ENCODE measurements at places on chromosomes 5 and 9.

- no peak for DNase-seq
Measured at GRCh38 chr5:76901522-76901921, 51.3 kb upstream of the CRHBP start.

DNA sequence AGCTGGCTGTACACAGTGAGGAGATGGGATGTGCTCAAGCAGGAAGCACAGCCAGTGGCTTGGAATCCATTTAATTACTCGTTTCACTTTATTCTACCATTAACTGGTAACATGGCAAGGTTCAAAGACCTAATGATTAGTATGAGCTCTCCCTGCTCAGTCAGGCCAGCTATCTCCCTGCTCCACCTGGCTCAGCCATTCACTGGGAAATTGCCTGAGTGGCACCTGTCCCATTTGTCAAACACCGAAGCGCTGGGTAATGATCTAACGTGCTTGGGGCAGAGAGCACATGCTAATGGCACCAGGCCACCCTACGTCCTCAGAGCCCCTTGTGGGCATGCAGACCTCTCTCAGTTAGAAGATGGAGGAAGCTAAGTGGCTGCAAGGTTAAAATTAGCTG lies 162.2 kb downstream of the TTLL11 start:
- DNase-seq = no peak

GRCh38 chr9:2623288-2624050 lies 1.9 kb downstream of the VLDLR start:
- DNase-seq = no peak

DNA sequence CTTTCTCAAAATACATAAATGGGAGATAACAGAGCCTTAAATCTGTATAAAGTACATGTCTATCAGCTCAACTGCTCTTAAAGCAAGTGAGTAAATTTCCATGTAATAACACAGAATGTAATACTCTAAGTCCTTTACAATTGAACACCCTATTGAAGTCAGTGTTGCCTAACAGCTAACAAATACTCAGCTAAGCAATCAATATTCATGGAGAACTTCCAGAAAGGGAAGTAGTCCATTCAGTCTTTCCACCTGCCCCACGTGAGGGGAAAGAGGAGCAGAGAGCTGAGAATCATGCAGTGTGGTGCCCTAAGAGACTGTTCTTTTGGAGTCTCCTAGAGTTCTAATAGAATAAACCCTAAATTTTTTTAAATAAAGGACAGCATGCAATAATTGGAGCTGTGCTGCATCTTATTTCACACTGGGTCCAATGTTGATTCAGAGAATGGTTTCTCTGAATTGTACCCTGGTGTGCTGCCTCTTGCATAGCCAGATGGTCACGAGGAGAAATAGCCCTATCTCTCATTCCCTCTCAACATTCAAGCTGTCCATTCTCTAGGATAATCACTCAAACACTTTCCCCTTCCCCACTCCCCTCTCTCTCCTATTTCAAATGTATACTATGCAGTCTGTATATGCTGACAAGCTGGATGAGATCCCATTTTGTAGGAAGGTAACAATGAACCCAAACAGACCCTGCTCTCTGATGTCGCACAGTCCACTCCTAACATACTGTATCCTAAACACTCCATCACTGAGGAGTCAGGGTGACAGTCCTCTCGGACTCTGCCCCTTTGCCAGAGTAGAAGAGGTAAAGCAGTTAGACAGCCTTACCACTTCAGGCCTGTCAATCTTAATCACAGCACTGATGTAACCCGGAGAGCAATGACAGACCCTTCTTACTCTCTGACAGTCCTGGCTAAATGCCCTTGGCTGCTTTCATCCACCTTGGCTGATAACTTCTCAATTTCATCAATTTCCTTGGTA lies 134.8 kb downstream of the EPB41L4A start:
- DNase-seq = no peak

GRCh38 chr9:121348221-121348620 lies 21.8 kb downstream of the STOM start:
- DNase-seq = no peak

DNA sequence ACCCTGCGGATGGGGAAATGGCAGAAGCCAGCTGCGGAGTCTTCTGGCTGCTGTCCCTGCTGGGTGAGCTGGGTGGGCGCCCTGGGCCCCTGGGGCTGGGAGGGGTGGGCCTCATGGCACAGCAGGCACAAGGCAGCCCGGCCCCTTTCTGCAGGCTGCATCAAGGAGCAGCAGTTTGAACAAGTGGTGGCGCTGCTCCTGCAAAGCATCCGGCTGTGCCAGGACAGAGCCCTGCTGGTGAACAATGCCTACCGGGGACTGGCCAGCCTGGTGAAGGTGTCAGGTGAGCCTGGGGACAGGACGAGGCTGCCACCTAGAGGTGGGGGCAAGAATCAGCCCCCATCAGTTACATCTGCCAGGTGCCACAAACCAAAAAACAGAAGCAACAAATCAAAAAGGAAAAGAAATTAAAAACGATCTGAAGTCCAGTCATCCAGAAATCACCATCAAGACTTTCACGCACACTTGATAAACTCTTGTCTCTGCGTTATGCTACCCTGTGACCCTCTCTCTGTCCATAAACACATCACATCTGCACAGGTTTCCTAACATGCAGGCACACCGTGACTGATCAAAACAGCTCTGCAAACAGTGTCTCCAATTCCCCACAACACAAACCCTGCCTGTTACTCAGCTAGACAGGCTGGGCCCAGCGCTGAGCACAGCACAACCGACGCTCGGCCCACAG lies 13.9 kb downstream of the REXO4 start:
- peak; percentile 75 for DNase-seq

GRCh38 chr5:53950621-53951020 lies 359.8 kb downstream of the ARL15 start:
- no peak for DNase-seq

- DNase-seq = peak; percentile 75
Measured at GRCh38 chr5:172412724-172413286, 41.5 kb downstream of the SH3PXD2B start.

GRCh38 chr5:29885595-29885994 lies 1307.9 kb upstream of the CDH6 start:
- DNase-seq = no peak

DNA sequence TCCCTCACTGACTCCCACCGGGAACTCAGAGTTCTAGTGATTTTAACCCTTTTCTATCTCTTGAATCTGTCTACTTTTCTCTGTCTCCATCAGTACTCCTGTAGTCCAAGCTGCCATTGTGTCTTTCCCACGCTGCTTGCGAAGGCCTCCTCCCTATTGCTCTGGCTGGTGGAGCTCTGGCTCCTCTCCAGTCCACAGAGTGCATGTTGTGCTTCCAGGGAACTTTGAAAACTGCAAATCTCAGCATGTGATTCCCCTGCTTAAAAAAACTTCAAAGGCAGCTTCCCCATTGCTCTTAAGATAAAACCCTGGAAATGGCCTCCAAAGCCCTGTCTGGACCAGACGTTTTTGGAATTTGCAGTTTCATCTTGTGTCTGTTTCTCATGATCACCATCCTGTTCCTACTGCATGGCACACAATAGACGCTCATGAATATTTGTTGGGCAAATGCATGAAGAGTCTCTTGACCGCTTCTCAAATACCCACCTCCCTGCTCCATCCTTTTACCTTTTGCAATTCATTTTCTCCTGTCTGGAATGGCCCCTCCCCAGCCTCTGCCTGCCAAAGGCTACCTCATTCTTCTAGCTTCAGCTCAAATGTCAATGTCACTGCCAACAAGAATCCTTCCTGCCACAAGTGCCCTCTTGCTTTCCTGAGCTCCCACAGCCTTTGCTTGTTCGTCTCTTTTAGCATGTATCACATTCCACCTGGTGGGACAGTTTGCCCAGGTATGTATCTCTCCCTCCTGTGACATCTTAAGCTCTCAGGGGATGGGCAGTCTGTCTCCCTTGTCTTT lies 293.2 kb downstream of the ARHGAP26 start:
- no peak for DNase-seq

- DNase-seq = no peak
Measured at GRCh38 chr5:39420482-39421145, 4.2 kb downstream of the DAB2 start.

- DNase-seq = peak; percentile 21
Measured at GRCh38 chr9:100277166-100277979, 75.4 kb downstream of the TEX10 start.

GRCh38 chr5:31100781-31101310 lies 92.6 kb upstream of the CDH6 start:
- no peak for DNase-seq

GRCh38 chr5:54361691-54362411 lies 51.5 kb upstream of the ARL15 start:
- DNase-seq = no peak

- no peak for DNase-seq
Measured at GRCh38 chr9:136714096-136714892, 1.9 kb downstream of the DIPK1B start.

- DNase-seq = no peak
Measured at GRCh38 chr9:114154600-114155102, 686 bp upstream of the COL27A1 start.
